Naive thymus-derived CD4-positive, alpha-beta T cell (primary cell): ENCODE measurements at places on chromosomes 4 and X.

GRCh38 chrX:3592184-3592583 lies 121.3 kb downstream of the PRKX start:
- no peak for DNase-seq

GRCh38 chr4:24042094-24042493 lies 152.2 kb upstream of the PPARGC1A start:
- no peak for DNase-seq

GRCh38 chrX:13511241-13511943 lies 58.0 kb upstream of the EGFL6 start:
- no peak for DNase-seq

DNA sequence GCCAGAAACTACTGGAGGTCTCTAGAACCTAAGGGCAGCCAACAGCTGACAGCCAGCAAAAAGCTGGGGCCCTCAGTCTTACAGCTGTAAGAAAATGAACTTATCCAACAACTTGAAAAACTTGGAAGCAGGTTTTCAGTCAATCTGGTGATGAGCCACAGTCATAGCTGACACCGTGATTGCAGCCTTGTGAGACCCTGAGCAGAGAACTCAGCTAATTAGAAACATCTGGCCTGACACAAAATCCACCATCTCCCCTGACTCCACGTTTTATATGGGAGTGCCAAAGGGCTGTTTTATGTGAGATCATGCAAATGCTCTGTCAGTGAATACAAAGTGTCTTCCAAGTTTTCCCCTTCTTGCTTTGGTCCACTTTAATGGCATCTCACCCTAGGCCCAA lies 198.8 kb upstream of the DCAF8L1 start:
- DNase-seq: no peak

DNA sequence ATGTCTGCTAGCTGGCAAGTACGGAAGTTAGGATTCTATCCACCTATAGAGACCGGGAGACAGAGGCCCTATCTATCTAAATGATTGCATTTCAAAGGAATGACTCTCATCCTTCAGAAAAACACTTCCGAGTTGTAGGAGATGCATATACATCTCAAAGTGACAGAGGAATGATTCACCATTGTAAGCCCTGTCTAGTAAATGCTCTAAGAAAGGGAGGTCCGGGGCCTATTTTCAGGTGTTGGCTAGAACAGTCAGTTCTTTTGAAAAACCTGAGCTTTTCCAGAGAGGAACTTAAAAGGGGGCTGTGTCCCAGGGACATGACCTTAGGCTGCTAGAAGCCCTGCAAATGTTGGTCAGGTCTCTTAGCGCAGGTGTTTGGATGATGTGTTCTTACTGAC lies 262.9 kb upstream of the IL1RAPL1 start:
- DNase-seq: no peak

- no peak for DNase-seq
These were observed 456.5 kb upstream of the NDST3 start for GRCh38 chr4:117577686-117578311.
